Mesenchymal stem cell (in vitro differentiated cells and primary cell): ENCODE measurements at places on chromosomes 1 and 21.

GRCh38 chr1:201754353-201754752 lies 74.6 kb upstream of the IPO9 start:
- no peak for DNase-seq

DNA sequence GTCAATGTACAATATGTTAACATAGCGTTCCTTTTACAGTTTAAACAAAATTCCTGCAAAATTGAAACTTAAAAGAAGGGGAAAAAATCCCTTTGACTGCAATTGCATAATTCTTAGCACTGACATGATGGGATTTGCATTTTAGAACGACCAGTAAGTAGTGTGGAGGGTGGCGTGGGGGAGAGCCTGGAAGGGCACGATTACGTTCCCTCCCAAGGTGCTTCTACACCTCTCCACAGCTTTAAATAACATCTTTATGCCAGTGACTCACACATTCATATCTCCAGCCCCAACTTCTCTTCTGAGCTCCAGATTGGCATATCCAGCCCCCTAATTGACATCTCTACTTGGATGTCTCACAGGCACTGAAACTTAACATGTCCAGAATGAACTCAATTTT lies 64.3 kb downstream of the OLFML3 start:
- DNase-seq = no peak

DNA sequence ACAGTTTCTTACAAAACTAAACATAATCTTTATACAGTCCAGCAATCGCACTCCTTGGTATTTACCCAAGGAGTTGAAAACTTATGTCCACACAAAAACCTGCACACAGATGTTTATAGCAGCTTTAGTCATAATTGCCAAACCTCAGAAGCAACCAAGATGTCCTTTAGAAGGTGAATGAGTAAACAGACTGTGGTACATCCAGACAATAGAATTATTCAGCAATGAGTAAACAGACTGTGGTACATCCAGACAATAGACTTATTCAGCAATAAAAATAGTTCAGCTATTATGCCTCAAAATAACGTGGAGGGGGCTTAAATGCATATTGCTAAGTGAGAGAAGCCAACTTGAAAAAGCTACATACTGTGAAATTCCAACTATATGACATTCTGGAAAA lies 87.0 kb upstream of the GALNT2 start:
- no peak for DNase-seq

DNA sequence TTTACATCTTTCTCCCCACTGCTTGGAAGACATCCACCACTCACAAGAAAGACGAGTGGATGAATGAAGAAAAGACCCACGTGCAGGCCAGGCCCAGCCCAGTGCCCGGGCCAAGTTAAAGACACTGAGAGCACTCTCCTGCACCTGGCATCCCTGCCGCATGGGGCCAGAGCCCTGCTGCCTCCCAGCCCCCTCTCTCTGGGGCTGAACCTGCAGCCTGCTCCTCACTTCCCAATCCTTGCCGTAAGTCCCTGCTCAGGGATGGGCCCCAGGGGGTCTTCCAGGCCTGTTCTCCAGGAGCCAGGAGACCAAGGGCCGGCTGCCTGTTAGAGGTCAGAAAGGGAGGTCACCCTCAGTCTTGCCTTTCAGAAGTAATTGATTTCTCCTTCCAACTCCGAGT lies 168.5 kb upstream of the ZC3H12A start:
- no peak for DNase-seq

GRCh38 chr1:32686387-32686786 lies 16.2 kb downstream of the SYNC start:
- no peak for DNase-seq

DNA sequence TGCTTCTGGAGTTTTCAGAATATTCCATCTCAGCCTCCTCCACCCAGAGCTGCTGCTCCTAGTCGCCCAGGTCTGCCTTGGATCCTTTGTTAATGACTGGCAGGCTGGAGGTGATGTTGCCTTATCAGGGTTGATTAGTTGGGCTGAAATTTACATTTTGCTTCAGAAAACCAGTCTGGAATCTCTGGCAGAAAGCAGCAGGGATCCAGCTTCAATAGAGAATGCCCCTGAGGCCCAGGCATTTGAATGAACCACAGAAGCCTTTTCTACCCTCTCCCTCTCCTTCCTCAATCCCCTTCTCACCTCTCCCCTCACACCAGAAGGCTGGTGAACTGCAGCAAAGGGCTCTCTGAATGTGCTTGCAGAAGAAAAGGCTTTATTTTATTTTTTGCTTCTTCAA lies 83.2 kb downstream of the PLXNA2 start:
- DNase-seq = no peak

GRCh38 chr1:100921110-100921706 lies 25.3 kb downstream of the SLC30A7 start:
- DNase-seq = peak; percentile 70
